Activated T-helper 1 cell treated with Interleukin-2 at 50 U/mL for 16 hours (primary cell): ENCODE measurements at places on chromosomes 2 and 18.

DNA sequence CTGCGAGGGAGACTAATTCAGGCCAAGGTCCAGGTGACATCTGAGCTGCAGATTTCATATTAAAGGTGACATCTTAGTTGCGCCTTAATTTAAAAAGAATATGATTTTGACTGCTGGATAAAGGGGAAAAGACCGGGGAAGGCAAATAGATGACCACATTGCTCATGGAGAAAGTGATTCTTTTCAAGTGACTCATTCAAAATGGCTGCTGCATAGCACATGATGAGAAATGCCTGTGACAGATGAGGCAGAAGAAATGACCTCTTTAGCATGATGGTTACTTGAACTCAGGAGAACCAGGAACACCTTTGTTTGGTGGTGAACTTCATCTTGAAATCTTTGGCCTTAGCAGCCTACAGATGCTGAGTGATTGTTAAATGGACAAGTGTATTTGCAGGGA is 385.8 kb upstream of the TRIB2 start:
- no peak for DNase-seq

DNA sequence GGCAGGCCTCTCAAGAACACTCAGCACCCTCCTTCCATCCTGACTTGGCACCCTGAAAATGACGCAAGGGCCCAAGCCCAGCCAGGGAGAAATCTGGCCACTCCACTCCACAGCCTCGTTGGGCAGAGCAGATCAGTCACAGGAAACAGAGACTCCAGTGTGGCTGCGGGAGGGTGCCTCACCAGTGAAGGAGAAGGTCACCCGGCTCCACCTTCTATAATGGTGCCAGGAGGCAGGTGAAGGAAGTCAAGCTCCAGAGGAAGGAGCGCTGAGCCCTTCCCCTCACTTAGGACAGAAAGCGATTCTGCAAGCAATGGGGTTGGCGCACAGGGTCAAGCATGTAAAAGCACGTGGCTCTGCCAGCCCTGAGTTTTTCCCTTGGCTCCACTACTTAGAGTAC is 35.3 kb downstream of the CRACDL start:
- DNase-seq: no peak

- no peak for DNase-seq
These were observed 11.2 kb upstream of the FOSL2 start for GRCh38 chr2:28381225-28382180.

- DNase-seq: peak; percentile 28
These were observed 35.4 kb downstream of the MGAT5 start for GRCh38 chr2:134289225-134289624.

- no peak for DNase-seq
These were observed 1.7 kb downstream of the HNRNPLL start for GRCh38 chr2:38600921-38601455.

- no peak for DNase-seq
These were observed 155.1 kb upstream of the L3MBTL4 start for GRCh38 chr18:6569813-6570212.

- no peak for DNase-seq
These were observed 448 bp downstream of the IMPA2 start for GRCh38 chr18:11981543-11982366.

GRCh38 chr2:95061601-95062183 is 36.2 kb downstream of the MAL start:
- DNase-seq: no peak
